ENCODE measurements at places on chromosomes 12 and 14. TPM values are rescaled to one million over a fixed set of nuclear protein-coding genes. Genes with fewer than 3 reads are reported as not detected.

The SERPINA1 gene
- total RNA-seq: not detected

The BEGAIN gene
- total RNA-seq: 0.25 TPM

The SNAPC1 gene
- 7.5 TPM for total RNA-seq

The AHNAK2 gene
- total RNA-seq: 737 TPM

The TRPV4 gene
- total RNA-seq: 8.6 TPM

The PLEKHH1 gene
- 10.5 TPM for total RNA-seq

The PELI2 gene
- total RNA-seq: 17.0 TPM

The ATF1 gene
- total RNA-seq: 14.9 TPM

The BCL11B gene
- total RNA-seq: 74.3 TPM

The LGALS3 gene
- total RNA-seq: 822 TPM

The TTC6 gene
- 0.93 TPM for total RNA-seq

The AQP5 gene
- 332 TPM for total RNA-seq

The MORN3 gene
- total RNA-seq: 2.3 TPM

The CSAD gene
- total RNA-seq: 19.7 TPM

The SYNDIG1L gene
- total RNA-seq: 0.42 TPM

The OR4Q2 gene
- not detected for total RNA-seq

The SSPN gene
- total RNA-seq: 14.1 TPM

The PAX9 gene
- 1.1 TPM for total RNA-seq

The PITPNM2 gene
- 6.5 TPM for total RNA-seq

The TOMM20L gene
- not detected for total RNA-seq

The CLEC4D gene
- not detected for total RNA-seq

Data from lower leg skin (tissue), 4 donors.